ENCODE measurements at places on chromosomes 7 and 10. TPM values are rescaled to one million over a fixed set of nuclear protein-coding genes. Genes with fewer than 3 reads are reported as not detected.

GPR15LG gene
- not detected for total RNA-seq

GRID1 gene
- 1.1 TPM for total RNA-seq

ZNF438 gene
- 3.5 TPM for total RNA-seq

SLC26A5 gene
- not detected for total RNA-seq

TRIM50 gene
- total RNA-seq = not detected

INMT gene
- 0.34 TPM for total RNA-seq

SLC13A4 gene
- total RNA-seq = 0.68 TPM

TSPAN12 gene
- total RNA-seq = 15.7 TPM

ABCB8 gene
- 43.5 TPM for total RNA-seq

AKR1C8 gene
- not detected for total RNA-seq

CHN2 gene
- total RNA-seq = 15.4 TPM

GFRA1 gene
- total RNA-seq = 72.8 TPM

- DNase-seq = no peak
Measured at GRCh38 chr10:116105264-116105663, 167.7 kb downstream of the GFRA1 start.

GRCh38 chr7:90617442-90617841, 21.3 kb downstream of the CDK14 start:
- no peak for DNase-seq

GRCh38 chr7:80922253-80923049, 3.6 kb upstream of the SEMA3C start:
- DNase-seq = no peak

- no peak for DNase-seq
Measured at GRCh38 chr10:118907051-118907450, 122.5 kb upstream of the NANOS1 start.

DNA sequence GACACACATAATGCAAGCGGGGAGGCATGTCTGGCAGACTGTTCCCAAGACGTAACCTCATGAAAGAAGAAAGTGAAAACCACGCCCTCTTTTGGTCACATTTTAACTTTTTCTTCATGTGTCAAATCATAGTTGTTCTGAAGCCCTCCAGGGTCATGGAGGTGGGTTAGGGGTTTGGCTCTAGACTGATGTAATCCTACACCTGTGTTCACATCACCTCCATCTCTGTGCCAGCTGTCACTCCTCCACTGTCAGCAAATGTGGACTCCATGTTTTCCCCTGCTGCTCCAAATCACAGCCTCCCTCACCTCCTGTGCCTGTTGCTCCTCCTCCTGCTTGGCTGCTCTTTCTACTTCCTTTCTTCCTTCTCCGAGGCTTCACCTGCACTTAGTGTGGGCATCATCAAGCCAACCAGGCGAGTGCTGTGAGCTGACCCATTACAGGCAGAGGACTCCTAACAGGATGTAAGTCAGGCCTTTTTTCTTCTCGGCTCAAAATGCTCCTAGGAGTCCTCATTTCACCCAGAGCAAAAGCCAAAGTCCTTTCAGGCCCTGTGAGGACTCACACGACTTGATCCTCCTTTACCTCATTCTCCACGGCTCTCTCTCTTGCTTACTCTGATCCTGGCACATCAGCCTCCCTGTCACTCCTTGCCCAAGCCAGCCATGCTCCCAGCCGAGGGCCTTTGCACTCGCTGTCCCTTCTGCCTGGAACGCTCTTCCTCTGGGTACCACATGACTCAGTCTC, 66.4 kb upstream of the IFRD1 start:
- DNase-seq = no peak

GRCh38 chr7:131737746-131738465, 181.5 kb upstream of the PODXL start:
- no peak for DNase-seq

DNA sequence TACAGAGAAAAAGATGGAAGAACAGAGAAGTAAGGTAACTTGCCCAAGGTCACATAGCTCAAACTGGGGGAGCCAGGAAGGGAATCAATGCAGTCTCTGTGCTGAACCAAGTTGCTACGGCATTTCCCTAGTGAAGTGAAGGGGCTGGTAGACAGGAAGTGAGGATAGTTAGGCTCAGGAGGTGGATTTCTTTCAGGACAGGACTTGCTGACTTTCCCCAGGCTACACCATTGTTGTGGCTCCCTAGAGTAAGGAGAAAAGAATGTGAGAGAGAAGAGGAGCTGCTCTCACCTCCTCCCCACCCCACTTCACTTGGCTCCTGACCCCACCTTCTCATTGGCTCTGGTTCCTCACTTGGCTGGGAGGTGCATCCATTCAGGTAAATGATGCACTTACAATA, 316.9 kb downstream of the INHBA start:
- no peak for DNase-seq

- DNase-seq = no peak
Measured at GRCh38 chr10:59668096-59668495, 41.6 kb downstream of the SLC16A9 start.

GRCh38 chr7:126727930-126728391, 524.8 kb downstream of the GRM8 start:
- no peak for DNase-seq

GRCh38 chr7:117682681-117683385, 190.4 kb downstream of the CTTNBP2 start:
- no peak for DNase-seq

- no peak for DNase-seq
Measured at GRCh38 chr10:84415539-84416244, 87.3 kb downstream of the CCSER2 start.

GRCh38 chr10:2462581-2462980, 604.8 kb upstream of the PFKP start:
- no peak for DNase-seq

DNA sequence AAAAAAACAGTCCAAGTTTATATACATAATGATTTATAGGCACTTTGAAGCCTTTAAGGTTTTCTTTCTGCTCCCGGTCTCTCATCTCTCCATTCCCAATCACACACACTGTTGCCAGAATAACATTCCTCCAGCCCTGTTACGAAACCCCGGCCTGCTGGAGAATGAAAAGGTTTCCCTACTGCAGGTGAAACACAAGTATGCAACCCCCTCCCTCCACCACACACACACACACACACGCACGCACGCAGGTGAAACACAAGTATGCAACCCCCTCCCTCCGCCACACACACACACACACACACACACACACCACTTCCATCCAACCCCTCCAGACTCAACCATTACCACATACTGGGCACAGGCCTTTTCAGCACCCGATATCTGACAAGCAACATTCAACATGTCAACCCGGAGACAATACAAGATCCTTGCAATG, 87.5 kb downstream of the PARD3 start:
- no peak for DNase-seq

DNA sequence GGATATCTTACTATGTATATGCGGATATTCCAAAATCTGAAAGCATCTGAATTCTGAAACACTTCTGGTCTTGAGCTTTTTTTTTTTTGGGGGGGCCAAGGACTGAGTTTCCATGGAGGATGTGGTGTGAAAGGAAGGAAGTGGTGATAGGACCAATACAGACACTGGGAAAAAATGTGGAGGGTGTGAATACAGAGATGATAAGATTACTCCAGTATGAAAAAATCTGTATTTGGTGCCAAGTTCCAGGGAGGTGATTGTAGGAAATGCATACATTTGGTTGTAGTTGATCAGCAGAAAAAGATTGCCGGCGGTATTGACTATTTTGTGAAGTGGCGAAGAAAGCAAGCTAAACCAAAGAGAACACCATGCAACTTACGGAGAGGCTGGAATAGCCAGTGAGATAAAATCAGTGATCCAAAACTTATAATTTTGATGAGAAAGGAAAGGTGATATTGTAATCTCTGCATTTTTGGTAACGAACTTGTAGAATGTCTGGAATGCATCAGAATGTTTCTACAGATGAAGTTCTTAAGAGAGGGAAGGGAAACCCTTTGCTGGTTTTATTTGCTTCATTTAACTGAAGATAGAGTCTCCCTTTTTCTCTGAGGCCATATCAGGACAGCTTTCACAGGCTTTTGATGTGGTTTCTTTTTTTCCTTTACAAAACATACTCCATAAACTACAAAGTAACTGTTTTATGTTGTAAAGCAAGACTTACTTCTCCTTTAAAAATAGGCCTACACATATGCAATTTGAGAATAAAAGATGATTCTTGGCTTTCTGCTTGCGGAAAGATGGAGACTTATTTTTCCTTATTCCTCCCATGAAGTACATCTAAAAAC, 6.0 kb downstream of the WDR37 start:
- no peak for DNase-seq

DNA sequence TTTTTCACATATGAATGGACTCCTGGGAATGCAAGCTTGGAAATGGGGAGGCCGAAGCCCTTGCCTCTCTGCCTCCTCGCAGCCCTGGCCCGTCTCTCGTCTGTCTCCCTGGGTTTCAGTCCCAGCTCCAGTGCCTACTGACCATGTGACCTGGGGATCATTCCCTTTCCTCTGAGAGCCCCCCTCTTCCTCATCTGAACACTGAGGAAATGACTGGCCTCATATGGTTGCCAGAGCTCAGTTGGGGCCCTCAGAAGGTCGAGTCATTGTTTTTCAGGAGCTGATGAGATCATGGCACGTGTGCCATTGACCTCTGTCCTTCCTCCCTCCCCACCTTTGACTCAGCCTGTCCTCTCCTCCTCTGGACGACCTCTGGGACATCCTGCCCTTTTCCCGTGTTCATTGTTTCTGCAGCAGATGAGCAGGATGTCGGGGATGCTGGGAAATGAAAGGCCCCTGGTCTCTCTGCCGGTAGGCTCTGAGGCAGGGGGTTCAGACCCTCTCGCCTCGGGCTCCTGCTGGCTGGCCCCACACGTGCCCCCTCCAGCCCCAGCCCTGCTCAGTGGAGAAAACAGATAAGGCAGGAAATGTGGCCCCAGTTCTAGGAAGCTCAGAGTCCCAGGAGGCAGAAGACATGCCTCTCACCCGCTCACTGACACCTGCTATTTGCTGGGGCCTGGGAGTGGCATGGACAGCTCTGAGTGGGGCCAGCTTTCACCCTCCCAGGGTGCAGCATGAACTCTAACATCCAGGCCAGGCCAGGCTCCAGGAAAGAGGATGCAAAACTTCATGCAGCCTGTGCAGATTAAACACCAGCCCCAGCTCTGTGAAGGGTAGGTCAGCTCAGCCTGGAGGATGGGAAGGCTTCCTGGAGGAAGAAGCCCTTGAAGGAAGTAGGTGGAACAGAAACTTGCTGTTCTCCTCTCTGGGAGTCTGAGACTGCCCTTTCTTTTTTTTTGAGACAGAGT, 8.3 kb upstream of the PPP1R35 start:
- DNase-seq = no peak

DNA sequence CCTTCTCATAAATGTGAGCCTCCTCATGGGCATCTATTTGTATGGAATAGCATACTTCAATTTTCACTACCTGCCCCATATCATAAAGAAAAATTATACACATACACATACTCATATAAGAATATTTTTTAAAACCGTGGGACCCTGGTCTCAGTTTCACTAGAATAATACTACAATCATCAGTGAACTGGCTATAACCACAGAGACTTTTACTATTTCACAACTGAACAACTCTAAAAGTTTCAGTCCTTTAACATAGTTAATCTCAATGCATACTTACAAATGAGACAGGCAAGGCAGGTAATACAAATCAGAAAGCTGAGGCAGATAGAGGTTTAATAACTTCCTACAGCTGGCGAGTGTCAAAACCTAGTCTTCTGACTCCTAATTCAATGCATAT, 83.1 kb downstream of the LRRN3 start:
- DNase-seq = no peak

DNA sequence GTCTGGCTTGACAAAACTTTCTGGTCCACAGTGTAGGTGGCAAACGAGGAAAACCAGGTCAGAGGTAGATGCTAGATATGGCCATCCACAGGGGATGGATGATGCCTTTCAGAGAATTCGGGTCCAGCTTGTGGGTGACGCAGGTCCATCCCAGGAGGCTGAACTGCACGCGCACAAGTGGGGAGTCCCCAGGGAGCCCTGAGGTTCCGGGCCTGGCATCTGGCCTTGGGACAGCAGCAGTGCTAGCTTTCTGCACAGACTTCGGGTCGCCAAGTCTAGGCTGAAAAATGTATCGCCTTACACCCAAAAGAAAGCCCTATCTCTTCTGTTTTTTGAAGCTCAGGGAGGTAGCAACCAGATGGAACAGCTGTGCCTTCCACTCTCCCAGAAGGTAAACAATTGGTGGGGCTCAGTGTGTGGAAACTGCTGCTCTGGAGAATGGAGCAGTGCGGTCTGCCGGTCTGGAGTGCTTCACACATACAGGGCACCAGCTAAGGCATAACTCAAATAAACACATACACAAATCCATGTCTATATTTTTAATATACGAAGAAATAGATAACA, 119.3 kb upstream of the ACBD5 start:
- no peak for DNase-seq

GRCh38 chr10:51090190-51090589, 15.9 kb downstream of the PRKG1 start:
- DNase-seq = no peak

DNA sequence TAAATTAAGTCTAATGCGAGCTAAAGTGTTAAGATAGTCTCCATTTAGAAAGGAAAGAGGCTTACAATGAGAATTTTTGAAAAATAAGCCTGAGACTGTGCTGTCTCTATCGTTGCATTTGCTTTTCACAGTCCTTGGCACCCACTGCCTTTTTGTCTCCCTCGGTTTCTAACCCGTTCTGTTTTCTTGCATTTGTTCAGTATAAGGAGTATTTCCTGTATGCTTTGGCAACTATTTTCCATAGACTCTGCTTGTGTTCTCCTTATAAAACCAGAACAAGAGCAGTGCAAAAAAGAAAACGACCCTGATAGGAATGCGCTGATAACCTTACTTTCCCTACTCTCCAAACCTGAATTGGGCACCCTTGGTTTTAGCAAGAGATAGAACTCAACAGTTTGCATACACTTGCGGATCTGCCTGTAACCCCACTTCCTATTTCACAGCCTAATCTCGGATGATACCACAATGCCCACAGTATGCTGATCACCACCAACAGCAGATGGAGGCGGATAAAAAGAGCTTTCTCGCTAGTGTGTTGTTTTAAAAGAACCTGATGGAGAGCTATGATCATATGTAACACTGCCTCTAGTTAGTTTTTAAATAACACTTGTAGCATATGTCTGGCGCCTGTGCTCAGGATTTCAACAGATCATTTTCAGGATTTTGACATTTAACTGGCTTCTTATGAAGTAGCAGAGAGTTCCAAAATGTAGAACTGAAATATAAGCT, 1.6 kb upstream of the ARHGAP12 start:
- DNase-seq = no peak

- no peak for DNase-seq
Measured at GRCh38 chr7:44845451-44845850, 2.4 kb downstream of the H2AZ2 start.

GRCh38 chr10:52319926-52320325, 5.8 kb downstream of the DKK1 start:
- no peak for DNase-seq

- no peak for DNase-seq
Measured at GRCh38 chr10:60237977-60238758, 151.5 kb downstream of the ANK3 start.

DNA sequence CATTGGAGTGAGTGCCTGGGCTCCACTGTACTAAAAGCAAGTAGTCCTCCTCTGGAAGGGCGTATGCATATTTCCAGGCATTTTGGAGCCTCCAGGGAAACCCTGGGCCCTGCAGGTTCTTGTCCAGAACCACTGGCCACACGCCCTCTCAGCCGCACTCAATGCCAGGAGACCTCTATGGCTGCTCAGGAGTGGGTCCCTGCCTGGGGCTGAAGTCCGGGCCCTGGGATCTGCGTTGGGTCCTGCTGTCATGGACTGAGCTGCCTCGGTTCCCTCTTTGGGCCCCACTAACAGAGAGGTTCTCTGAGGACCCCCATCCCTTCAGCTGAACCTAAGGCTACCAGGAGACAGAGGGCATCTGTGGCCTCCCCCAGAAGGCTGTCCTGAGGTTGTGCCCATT, 58.3 kb downstream of the GRK5 start:
- no peak for DNase-seq

GRCh38 chr7:138881579-138882188, 83.7 kb upstream of the ATP6V0A4 start:
- no peak for DNase-seq

GRCh38 chr7:76296743-76297740, 5.4 kb upstream of the HSPB1 start:
- no peak for DNase-seq
